CD4-positive, alpha-beta T cell treated with Interleukin-10 for 1 hour (primary cell): ENCODE measurements at places on chromosomes 3 and 15.

GRCh38 chr3:21697707-21698106 is 53.3 kb downstream of the ZNF385D start:
- DNase-seq, result no peak

- no peak for DNase-seq
These were observed 52.4 kb downstream of the SLC9A9 start for GRCh38 chr3:143795874-143796273.

DNA sequence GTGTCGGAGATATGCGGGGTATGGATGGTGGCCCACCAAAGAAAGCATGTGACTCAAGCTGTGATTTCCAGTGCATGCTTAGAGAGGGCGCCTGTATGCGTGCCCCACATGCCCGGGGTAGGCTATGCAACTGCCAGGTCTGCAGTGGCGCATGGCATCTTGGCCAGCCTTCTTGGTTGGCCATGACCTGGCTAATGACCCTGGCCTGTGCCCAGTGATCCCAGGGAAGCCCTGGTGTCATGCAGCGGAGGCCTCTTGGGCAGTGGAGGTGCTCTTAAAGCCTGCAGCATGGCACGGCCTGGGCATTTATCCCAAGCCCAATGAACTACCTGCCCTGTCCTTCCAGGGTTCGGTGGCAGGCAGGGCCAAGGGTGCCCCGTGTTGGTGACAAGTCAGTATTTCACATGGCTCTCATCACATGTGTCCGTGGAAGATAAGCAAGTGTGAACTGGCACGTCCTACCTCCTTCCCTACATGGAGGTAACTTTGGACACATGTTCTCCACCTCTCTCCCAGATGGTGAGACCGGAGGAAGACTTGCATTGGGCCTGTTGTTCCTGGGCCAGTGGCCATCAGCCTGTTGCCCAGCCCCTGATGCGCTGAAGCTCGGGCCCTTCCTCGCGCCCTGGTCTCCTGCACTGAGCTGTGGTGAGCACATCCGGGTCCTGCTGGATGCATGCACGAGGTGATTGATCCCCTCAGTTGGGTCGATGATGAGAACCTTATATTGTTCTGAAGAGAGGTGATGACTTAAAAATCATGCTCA is 192.0 kb downstream of the UBE3A start:
- DNase-seq, result no peak

DNA sequence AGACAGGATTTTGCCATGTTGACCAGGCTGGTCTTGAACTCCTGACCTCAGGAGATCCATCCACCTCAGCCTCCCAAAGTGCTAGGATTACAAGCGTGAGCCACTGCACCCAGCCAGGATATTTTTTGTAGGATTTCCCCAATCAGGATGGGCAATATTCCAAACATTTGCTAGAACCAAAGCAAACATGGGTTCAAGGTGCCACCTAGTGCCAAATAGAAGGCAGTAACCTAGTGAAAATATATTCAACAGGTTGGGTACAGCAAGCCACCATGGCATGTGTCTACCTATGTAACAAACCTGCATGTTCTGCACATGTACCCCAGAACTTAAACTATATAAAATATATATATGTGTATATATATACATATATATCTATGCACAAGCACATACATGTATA is 185.9 kb upstream of the CADM2 start:
- no peak for DNase-seq

DNA sequence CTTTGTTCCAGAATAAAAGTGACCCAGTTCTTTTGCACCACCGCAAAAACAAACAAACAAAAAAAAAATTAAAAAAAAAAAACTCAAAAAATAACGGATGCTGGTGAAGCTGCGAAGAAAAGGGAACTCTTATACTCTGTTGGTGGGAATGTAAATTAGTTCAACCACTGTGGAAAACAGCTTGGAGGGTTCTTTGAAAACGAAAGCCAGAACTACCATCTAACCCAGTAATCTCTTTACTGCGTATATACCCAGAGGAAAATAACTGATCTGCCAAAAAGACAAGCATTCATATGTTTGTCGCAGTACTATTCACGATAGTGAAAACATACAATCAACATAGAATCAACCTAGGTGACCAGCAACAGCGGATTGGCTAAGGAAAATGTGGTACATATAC is 298.9 kb upstream of the CBLB start:
- no peak for DNase-seq

- DNase-seq, result peak; percentile 93
These were observed 10.0 kb downstream of the GNAI2 start for GRCh38 chr3:50245831-50246516.

GRCh38 chr15:85000189-85000864 is 18.7 kb downstream of the PDE8A start:
- no peak for DNase-seq

GRCh38 chr15:59290295-59291212 is 82.1 kb downstream of the MYO1E start:
- no peak for DNase-seq

DNA sequence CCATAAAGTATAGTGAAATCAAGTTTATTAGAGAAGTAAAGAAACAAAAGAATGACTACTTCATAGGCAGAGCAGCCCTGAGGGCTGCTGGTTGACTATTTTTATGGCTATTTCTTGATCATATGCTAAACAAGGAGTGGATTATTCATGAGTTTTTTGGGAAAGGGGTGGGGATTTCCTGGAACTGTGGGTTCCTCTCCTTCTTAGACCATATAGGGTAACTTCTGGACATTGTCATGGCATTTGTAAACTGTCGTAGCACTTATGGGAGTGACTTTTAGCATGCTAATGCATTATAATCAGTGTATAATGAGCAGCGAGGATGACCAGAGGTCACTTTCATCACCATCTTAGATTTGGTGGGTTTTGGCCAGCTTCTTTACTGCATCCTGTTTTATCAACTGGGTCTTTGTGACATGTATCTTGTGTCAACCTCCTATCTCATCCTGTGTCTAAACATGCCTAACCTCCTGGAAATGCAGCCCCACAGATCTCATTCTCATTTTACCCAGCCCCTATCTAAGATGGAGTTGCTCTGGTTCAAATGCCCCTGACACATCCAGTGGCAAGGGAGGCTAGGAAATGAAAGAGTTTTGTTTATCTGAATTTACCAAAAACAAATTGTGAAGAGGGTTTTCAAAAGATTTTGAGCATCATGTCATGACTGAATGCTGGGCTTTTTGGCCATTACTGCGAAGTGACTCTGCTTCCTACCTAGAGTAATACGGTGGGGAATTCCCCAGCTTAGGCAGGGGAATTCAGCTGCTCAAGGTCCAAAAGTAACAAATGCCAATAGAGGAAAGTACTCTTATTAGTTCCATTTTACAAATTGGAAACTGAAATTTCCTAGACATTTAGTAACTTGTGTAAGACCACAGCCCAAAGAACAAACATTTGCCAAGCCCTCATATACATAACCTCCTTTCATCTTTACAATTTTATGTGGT is 6.2 kb upstream of the SPSB4 start:
- no peak for DNase-seq

DNA sequence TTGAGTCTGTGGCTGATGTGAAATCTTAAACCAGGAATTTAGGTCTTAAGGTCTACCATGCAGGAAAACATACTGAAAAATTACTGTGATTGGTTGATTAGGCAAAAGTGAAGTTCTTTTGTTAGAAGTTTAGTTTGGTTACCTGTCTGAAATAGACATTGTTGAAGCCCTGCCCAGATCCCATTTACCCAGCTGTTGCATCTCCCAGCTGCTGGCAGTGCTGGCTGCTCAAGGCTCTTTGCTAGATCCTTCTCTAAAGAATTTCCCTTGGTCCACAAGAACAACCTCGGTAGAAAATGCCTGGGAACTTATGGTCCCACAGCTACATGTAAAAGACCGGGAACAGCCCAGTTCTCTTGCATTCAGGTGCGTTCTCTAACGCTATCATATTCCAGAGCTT is 137.3 kb downstream of the EDEM1 start:
- no peak for DNase-seq

GRCh38 chr3:132416161-132416560 is 1.1 kb upstream of the DNAJC13 start:
- no peak for DNase-seq

DNA sequence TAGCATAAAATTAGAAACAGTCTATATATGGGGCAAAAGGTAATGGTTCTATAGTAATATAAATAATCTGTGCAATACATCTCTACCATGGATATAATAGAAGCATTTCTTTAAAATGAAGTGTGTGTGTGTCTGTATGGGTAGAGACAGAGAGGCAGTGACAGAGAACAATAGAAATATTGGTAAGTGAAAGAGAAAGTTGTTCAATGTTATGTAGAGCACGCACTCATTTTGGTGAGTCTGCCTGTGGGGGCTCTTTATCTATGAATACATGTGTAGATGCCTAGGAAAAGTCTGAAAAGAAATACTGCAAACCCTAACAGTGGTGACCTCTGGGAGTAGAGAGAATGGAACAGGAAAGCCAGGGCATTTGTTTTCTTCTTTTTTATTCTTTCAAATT is 182.6 kb downstream of the STAC start:
- no peak for DNase-seq

GRCh38 chr3:65473736-65474135 is 565.0 kb downstream of the MAGI1 start:
- no peak for DNase-seq

DNA sequence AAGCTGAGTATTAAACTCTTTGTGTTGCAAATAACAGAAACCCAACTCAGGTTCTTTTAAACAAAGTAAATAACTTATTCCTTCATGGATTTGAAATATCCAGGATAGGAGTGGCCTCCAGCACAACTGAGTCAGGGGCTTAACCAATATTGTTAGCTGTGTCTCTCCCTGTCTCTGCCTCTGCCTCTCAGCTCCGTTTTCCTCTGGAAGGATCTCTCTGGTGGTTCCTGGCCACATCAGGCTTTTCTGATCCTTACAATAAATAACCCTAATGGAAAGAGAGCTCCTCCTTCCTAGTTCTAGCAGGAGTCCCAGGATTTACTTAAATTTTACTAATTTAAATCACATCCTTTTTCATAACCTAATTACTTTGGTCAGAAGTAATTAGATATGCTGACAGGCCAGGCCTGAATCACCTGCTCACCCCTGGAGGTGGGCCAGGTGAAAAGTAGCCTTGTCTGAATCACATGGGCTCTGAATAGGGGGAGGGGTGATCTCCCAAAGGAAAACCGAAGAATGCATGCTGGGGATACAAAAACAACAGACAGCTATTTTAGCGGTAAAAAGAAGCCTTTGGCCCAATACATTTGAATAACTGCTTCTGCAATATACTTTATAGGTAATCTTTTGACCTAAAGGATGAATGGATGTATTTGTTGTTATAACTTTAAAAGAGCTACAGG is 75.4 kb downstream of the REC114 start:
- no peak for DNase-seq

GRCh38 chr3:44309500-44309899 is 29.1 kb upstream of the TCAIM start:
- DNase-seq, result no peak

- no peak for DNase-seq
These were observed 35.6 kb downstream of the ALCAM start for GRCh38 chr3:105402287-105402801.

DNA sequence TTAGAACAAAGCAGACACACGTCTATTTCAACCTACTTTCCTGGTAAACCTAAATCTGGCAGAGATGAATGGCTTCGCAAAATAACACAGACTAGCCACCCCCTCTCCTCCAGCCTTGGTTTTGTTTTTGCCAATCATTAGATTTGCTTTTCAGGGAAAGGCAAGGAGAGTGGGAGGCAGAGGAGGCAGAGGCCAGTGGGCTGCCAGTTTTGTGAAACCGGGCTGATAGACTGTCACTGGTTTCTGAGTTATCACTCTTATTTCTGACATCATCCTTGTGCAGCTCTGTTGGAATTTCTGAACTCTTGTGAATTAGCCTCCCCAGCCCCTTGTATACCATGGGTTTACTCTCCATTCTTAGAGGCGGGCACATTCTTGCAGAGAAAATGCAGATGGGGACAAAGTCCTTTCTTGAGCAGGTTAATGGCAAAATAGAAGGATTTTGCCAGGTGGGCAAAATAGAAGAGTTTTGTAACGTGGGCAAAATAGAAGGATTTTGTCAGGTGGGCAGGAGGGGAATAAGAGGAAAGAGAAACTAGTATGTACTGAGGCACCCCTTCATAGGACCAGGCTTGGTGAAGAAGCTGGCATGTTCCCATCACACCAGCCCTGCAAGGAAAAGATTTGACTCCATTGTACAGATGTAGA is 3.2 kb upstream of the FEM1B start:
- DNase-seq, result no peak

DNA sequence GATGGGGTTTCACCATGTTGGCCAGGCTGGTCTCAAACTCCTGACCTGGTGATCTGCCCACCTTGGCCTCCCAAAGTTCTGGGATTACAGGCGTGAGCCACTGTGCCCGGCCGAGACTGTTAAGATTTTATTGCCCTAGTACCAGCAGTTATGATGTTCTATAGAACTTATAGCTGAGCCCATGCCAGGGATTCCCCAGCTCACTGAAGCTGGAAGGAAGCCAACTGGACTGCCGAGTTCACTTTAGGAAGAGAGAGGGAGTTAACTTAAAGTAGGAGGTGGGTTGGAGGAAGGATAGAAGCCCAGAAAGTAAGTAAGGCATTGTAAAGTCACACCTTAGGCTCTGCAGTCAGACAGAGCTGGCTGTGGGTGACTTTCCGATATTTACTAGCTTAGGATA is 101.1 kb upstream of the BOC start:
- DNase-seq, result no peak

DNA sequence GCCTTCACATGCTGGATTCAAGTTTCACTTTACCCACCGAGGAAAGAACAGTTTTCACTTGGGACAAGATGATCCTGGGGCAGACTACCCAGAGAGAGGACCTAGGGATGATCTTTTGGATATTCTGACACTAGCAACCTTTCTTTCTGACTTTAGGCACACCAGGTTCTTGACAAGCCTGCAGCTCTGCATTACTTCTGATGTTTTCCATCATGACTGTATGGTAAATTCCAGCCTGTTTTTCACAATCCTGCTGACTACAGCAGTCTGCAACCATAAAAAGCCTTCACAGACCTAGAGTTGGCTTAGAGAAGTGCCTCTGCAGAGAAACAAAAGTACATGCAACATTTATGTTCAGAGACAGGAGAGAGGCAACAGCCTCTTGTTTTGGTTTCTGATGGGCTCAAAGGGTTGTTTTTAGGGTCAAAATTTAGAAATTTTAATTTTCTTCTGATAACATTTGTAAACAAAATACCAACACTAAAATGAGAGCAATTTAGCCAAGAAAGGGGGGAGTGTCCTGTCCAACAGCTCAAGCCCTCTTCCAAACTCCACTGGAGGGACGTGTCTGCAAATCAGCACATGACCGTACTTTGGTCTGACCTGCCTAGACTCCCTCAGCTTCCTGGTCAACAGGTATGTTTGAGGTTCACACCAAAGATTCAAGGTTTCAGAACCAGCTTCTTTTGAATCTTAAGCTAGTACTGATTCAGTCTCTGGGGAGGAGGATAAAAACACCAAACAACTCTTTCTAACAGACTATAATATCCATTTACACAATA is 799 bp downstream of the ABI3BP start:
- no peak for DNase-seq

GRCh38 chr3:113261063-113261625 is 49.8 kb downstream of the BOC start:
- DNase-seq, result no peak
